ENCODE measurements at places on chromosomes 7 and 10.

- DNase-seq = peak; percentile 9
Measured at GRCh38 chr10:86047588-86047987, 319.0 kb downstream of the GRID1 start.

DNA sequence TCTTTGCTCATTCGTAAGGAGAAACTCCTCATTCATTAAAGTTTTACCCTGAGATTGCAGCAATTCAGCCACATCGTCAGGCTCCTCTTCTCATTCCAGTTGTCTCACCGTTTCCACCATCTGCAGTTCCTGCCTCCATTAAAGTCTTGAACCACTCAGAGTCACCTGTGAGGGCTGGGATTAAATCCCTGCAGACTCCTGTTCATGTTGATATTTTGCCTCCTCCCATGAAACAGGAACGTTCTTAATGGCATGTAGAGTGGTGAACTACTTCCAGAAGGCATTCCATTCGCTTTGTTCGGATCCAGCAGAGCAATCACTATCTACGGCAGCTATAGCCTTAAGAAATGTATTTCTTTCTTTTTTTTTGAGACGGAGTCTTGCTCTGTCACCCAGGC lies 96.5 kb upstream of the FAM20C start:
- no peak for DNase-seq

DNA sequence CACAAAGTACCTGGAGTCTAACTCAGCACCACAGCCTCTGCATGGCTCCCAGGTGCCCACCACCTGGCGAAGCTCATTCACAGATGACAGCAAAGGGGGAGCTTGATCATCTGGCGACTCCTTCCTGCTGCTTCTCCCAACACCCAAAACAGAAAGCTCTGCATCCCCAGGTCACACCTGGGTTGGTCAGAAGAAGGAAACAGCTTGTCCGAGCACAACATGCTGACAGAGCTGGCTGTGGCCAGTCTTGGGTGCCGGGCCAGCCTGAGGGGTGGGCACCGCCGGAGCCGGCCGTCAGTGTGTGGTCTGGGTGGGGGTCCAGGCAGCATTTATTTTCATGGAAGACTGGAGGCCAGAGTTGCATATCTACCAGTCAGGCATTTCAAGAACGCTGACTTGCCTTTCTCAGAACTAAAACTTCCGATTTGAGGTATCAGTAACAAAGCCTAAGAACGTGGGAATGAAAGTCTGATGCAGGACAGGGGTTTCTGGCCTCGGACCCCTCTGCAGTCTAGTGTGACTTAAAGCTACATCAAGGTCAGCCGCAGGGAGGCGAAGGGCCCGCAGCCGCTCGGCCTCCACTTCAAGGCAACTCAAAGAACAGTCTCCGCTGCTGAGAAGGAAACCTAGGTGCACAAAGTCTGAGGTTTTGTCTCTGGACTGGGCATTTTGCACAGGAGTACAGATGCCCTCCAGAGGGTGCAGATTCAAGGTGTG lies 109.6 kb downstream of the CYTH3 start:
- no peak for DNase-seq

DNA sequence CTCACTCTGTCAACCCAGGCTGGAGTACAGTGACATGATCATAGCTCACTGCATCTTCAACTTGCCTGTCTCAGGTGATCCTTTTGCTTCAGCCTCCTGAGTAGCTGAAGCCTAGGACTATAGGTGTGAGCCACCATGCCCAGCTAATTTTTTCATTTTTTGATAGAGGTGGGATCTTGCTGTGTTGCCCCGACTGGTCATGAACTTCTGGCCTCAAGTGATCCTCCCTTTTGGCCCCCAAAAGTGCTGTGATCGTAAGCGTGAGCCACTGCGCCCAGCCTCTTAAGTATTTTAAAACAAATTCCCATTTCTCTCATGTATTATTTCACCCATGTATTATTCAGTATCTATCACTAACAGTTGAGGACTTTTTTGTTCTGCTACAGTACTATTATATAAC lies 43.5 kb downstream of the KMT2E start:
- no peak for DNase-seq

DNA sequence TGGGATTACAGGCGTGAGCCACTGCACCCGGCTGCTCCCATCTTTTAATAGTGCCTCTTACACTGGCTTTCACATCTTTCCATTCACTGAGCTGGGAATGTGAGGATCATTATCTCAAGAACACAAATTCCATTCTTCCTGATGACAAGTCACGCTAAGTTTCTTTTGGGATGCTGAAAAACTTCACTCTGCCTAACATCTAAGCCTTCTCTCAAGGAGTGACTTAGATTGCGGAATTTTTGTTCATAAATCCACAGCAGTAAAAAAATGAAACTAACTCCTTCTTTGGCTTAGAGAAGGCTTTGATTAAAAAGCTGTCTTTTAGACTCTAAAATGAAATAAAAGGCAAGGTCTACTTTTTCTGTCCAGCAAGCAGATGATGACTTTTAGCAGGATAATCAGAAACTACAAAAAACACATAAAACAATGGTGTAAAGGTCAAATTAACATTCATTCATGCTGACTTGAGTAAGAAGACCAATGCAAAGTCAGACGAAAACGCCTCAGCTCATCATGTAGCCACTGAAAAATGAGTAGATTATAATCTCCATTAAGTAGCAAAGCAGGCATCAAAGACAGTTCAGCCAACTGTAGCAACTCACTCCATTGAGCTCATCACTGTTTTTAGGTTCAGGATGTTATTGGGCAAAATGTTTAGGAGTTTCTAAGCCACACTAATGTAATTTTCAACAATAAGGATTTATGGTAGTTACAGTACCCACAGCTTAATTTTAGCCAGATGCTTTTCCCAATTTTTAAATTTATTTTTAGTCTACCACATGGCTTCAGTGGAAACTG lies 178.8 kb downstream of the ELMO1 start:
- DNase-seq = no peak

- DNase-seq = no peak
Measured at GRCh38 chr10:125984346-125984745, 88.0 kb downstream of the FANK1 start.

DNA sequence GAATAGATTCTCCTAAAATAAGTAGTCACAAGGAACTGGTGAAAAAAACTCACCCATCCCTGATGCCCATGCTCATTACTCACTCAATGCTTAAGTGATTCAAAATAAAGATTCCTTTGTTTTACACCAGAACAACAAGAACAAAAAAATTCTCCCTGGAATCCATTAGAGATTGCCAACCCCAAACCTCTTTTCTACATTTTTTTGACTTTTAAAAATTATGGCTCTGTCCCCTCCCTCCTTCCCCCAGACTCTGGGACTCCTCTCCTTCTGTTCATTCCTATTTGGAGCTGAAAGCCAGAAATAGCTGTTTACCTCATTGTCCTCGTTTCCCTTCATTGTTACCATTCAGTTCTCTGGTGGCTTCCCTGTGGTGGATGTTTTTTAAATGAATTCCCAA lies 63.2 kb upstream of the FHIP2A start:
- DNase-seq = no peak

DNA sequence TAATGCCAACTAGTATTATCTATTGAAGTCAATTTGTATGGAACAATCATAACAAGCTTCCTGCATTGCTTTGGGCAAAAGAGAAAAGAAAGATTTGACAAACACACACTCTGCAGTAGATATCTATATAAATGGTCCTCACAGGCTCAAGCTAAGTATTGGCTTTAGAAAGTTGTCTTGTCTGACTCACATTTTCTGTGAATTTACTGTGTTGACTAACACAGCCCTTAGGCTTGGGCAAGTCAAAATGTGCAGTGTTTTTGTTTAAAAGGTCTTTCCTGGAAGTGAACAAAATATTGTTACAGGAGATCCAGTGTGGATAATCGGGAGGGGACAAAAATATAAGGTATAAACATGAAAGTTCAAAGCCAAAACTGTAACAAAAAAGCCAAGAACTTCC lies 194.4 kb downstream of the RELN start:
- DNase-seq = no peak

GRCh38 chr10:12743941-12744340 lies 257.6 kb downstream of the CCDC3 start:
- DNase-seq = no peak

DNA sequence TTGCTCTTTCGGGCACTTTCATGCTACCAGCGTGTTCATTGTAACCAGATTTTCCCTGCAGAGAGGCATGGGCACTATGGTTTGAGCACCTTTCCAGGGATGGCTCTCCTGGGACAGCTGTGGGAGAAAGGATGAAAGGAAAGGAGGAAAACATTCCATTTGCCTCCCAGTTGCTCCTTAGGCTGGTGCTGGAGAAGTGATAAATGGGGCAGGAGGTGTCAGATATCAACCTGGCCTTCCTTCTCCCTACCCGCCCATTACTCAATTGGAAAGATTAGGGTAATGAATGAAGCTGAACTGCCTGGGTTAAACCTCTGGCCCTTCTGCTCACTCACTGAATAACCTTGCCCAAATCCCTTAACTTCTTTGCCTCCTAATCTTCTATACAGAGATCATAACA lies 228.4 kb downstream of the PLXNA4 start:
- no peak for DNase-seq

GRCh38 chr10:23293145-23293724 lies 51.4 kb downstream of the C10orf67 start:
- peak; percentile 13 for DNase-seq

- DNase-seq = no peak
Measured at GRCh38 chr10:74000892-74001669, 3.2 kb downstream of the VCL start.

DNA sequence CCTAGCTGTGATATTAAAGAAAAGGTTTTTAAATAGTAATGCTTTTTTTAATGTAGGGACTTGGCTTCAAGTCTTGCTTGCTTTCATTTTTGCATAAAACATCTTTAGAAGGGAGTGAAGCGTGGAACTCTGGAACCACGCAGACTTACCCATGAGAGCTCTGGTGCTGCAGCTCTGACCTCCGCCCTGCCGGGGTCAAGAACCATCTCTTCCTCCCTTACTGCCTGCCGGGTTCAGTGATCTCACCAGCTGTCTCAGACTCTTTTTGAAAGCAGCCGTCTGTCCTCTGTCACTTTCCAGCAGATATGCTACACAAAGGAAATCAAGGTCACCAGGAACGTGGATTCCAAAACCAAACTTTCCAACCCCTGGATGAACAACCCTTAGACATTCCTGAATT lies 353.8 kb downstream of the GPR37 start:
- DNase-seq = no peak

DNA sequence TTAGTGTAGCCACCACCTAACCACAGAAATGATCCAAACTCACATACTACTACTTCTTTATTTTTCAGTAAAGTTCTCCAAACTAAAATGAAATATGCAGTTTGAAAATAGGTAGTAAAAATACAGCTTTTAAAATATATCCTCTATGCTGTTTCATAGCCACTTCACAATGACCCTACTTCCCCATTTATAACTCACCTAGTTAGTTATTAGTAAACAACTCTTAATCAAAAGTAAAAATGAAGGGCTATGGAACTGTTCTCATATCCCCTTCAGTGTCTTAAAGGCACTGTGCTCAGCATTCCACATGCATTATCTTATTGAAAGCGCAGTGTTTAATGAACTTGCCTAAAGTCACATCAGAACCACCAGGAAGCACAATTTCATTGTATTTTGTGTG lies 43.5 kb downstream of the KMT2C start:
- no peak for DNase-seq

- no peak for DNase-seq
Measured at GRCh38 chr10:44752451-44753441, 158.4 kb upstream of the TMEM72 start.

- DNase-seq = no peak
Measured at GRCh38 chr10:129134371-129134770, 332.7 kb upstream of the MGMT start.

DNA sequence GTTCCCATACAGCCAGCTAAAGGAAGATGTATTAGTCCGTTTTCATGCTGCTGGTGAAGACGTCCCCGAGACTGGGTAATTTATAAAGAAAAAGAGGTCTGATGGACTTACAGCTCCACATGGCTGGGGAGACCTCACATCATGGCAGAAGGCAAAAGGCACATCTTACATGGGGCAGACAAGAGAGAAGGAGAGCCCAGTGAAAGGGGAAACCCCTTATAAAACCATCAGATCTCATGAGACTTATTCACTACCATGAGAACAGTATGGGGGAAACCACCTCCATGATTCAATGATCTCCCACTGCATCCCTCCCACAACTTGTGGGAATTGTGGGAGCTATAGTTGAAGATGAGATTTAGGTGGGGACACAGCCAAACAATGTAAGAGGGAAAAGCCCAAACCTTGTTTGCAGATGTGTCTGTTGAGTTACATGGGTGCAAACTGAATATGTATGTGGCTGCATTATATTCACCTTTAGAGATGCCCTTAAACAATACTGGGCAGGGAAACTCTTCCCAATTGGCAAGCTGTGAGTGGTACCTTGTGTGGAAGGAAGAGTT lies 13.1 kb upstream of the BRAF start:
- DNase-seq = no peak

DNA sequence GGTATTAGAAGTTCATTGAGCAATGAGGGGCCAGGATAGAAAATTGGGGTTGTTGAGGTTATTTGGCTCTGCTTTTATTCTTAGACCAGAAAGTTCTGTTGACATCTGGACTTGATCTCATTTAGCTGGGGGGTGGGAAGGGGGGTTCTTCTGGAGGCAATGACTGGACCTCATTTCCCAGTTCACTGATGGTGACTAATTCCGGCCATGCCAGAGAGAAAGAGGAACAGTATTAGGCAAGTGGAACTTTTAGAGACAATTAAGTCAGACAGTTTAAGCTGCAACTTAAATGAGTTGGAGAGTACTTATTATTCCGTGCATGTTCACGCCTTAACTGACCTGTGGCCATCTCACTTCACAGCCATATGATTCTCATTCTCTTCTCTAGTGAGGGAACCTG lies 512.5 kb downstream of the REEP3 start:
- no peak for DNase-seq

- DNase-seq = no peak
Measured at GRCh38 chr7:105782391-105783042, 93.9 kb downstream of the ATXN7L1 start.

DNA sequence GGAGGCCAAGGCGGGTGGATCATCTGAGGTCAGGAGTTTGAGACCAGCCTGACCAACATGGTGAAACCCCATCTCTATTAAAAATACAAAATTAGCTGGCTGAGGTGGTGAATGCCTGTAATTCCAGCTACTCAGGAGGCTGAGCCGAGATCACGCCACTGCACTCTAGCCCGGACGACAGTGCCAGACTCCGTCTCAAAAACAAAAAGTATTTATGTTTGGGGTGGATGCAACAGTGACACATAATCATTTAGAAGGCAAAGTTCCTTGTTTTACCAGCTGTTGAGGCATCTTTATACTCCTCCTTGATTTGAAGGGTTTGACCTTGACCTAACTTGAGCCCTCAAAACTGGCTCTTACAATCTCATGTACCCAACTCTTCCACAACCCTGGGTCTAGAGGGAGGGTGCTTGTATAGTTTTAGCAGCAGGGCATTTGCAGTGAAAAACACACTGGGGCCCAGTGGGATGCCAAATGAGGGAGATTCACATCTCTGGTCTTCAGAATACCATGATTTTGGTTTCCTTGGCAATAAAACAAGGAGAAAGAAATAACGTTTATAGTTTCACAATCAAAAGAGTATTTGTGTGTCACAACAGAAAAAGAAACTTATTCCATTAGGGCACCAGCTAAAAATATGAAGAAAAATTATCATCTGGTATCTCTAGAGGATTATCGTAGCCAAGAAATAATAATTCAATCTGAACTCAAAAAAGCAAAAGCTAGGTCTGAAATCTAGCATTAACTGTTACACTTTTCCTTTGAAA lies 14.2 kb upstream of the TMEM254 start:
- DNase-seq = no peak
